HS-27A (cell line): ENCODE measurements at places on chromosomes 2 and 18.

DNA sequence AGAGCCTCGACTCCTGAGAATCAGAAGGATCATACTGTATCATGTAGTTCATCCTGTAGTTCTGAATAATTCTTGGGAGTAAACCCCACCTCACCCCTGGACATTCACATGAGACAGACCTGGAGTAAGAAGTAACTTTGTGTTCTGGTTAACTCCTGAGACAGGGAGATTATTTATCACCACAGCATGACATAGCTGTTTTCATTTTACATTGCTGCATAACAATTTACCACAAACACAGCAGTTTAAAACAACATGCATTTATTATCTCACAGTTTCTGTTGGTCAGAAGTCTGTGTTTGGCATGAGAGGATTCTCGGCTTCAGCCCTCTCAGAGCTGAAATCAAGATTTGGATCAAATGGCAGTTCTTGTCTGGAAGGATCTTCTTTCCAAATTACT lies 855.8 kb upstream of the FANCL start:
- no peak for DNase-seq

DNA sequence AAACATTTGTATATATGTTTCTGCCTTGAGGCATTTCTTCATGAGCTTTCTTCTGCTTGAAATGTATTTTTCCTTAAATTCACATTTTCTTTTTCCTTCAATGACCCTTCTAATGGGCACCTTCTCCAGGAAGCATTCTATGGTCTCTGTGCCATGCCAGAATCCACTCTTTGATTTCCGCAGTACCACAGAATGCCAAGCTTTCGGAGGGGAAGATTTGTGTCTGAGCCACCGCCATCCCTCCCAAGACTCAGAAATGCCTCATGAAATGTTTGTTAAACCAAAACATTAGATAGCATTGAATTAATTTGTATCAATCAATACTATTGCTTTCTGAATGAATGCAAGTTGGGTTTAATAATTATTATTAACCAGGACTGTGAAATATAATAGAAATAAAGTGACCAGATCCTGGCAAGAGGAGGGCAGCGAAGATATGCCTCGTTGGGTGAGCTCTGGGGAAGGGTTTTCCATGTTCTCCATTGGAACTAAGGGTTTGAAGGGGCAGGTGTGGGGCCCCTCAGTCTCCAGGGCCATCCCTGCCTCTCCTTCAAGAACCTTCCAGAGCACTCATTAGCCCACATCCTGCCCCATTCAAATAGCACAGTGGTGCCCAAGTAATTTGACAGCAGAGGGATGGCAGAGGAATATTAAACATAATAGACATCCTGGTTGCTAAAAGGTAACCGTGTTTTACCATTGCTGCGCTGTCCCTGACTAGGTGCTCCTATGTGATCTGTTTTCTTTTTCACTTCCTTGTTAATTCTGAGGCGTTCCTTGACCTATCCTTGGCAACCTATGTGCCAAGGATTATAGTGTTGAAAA lies 189.6 kb downstream of the MYCN start:
- no peak for DNase-seq

- DNase-seq, result no peak
Observed at GRCh38 chr2:27291865-27292264, 9.6 kb downstream of the TRIM54 start.

- no peak for DNase-seq
Observed at GRCh38 chr2:55871637-55872036, 51.9 kb downstream of the EFEMP1 start.

DNA sequence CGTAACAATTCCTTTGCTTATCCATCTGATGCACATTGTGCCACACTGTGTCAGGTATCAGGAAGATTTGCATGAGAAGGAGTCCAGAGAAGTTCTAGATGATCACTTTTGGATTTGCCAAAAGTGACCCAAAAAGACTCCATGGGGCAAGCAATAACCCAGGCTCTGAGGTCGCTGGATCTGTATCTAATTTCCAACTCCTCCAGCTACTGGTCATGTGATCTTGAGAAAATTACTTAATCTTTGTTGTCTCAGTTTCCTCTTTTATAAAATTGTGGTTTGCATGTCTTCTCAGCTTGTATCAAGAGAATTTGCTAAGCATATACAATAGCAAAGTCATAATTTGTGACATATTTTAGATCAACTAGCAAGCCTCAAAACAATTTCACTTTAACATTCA lies 61.3 kb upstream of the ITGA4 start:
- no peak for DNase-seq
